ENCODE measurements at places on chromosomes 7 and 10.

DNA sequence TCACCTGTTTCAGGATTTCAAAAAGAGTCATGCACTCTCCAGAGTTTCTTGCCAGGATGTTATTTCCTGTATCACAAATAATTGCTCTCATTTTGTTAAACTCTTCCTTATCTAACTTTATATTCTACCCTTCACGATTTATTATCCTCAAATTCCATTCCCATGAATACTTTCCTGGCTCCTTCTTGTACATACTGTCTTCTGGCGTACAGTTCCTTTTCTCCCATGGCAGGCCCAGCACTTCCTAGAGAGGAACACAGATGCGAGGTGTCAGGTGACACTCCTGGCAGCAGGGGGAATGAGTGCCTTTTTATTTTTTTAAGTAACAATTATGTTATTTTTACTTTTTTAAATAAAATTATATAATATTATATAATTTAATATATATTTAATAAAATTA is 411.9 kb downstream of the TFEC start:
- DNase-seq: no peak

DNA sequence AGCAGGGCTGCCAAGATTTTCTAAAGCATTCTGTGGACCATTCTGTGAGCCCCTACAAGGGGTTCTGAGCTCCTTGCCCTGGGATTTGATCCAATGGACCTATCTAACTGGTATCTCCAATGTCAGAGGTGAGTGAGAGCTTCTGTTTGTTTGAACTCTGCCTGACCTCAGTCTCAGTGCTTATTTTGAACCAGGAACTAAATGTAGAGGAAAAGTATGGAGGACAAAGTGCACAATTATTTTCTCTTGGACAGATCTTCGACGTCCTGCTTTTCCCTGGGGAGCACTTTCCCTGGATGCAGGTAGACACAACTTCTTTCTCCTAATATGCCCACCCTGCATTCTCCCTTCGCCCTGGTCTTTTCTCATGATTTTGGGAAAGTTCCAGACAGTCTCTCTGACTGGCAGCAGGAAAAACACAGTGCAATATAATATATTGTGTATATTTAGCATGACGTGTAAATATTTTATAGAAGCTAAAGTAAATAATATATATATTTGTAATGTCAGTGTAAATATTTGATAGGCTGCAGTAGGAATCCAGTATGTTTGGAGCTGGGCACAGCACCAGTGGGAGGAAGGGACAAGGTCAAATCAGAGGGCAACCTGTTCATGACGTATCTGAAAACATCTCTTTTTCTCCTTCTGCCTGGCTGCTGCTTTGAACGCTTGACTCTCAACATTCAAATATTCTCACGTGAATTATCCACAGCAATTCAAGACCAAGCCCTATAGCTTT is 184.0 kb upstream of the LYZL1 start:
- no peak for DNase-seq

DNA sequence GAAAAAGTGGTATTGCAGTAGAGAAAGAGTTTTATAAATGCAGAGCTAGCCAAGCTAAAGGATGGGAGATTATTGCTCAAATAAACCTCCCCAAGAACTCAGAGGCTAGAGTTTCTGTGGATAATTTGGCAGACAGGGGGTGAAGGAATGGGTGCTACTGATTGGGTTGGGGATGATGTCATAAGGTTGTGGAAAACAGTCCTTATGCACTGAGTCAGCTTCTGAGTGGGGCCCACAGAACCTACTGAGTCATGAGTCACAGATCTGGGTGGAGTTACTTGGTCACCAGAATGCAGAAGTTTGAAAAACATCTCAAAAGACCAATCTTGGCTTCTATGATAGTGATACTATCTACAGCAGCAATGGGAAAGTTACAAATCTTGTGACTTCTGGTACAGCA is 1146.7 kb downstream of the TYW1 start:
- DNase-seq: no peak

DNA sequence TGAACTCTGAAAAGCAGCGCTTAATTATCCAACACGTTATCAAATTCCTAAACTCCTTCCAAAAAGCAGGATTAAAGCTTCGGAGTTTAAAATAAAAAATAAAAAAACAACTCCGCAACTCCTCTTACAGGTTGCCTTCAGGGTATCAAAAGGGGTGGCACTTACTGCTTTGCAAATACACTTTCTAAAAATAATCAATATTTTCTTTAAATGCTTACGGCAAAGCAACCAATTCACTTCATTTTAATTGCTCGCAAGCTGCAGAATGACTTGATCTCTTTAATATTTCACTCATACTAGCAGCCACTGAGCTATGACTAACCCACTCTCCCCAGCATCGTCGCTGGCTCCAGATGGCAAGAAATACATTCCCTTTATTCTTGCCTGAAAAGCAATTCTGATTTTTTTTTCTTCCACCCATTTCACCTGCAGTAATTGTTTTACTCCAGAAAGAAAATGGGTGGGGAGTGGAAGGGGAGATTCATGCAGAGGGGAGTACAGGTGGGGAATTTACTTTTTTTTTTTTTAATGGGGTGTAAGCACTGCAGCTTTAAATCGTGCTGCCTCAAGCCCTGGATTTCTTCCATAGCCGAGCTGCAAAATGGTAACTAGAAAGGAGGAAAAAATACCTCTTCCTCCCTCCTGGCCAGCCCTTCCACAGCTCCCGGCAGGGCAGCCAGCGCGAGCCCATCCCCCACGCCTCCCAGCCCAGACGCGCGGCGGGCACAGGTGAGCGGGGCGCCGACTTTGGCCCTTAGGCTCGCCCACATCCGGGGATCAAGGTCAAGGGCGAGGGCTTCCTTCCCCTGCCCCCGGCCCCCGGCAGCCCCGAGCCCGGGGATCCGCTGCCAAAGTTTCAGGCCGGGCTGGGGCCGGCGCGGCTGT is 54.2 kb upstream of the FHIP2A start:
- peak; percentile 87 for DNase-seq

DNA sequence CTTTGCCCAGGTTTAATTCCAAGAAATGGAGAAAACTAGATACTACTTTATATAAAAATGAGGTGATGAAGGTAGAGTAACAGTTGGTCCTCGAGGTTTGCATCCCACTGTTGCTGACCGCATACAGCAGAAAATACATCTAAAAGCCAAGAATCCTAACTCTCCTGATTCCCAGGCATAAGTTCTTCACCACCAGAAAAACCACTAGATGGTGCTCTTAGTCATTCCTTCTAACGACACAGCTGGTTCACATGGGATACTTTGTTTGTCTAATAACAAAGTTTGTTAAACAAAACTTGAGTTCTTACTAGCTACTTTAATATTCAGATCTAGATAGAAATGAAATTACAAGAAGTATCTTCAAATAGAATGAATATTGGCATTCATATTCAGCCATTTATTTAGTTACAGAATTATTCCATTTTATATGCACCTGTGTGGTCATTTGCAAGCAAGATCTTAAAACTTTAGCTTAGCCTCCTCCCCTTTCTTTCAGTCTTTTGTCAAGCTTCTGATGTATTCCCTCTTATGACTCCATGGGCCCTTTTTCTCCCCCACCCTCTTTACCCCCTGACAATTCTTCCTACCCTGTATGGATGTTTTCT is 54.1 kb upstream of the CYP26C1 start:
- peak; percentile 57 for DNase-seq

- no peak for DNase-seq
Observed at GRCh38 chr10:73131913-73132686, 21.8 kb downstream of the NUDT13 start.

DNA sequence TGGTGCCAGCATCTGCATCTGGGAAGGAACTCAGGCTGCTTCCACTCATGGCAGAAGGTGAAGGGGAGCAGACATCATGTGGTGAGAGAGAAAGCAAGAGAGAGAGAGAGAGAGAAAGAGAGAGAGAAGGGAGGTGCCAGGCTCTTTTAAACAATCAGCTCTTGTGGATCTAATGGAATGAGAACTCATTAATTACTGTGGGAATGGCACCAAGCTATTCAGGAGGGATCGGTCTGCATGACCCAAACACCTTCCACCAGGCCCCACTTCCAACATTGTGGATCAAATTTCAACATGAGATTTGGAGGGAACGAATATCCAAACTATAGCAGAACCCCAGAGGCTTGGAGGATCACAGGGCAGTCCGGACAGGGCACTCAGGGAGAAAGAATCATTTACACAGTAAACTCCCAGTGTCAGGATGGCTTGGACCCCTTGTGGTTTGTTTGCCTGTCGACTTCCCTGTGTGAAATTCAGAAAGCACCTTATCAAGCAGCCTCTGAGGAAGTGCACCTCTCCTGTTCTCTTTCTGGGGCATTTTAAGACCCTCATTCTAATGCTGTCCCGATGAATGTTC is 308.5 kb downstream of the REEP3 start:
- DNase-seq: no peak

DNA sequence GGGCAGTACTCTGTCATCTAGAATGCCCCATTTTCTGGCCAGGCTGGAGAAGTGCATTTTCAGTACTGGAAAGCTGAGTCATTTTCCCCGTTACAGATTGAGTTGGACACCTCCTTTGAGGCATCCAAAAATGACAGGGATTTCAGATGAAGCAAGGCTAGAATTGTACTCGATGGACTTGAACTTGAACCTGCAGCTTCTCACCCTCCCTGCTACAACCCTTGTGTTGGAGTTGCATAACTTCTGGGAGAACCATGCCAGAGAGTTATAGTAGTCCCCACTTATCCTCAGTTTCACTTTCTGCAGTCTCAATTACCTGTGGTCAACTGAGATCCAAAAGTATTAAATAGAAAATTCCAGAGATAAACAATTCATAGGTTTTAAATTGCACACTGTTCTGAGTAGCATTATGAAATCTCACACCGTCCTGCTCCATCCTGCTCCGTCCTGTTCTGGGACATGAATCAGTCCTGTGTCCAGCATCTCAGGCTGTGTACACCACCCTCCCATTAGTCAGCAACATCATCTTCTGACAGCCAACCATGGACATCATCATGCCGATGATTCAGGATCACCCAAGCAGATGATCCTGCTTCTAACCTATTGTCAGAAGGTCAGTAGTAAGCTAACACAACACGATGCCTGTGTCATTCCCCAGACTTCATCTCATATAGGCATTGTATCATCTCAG is 363.7 kb downstream of the DPP6 start:
- no peak for DNase-seq

DNA sequence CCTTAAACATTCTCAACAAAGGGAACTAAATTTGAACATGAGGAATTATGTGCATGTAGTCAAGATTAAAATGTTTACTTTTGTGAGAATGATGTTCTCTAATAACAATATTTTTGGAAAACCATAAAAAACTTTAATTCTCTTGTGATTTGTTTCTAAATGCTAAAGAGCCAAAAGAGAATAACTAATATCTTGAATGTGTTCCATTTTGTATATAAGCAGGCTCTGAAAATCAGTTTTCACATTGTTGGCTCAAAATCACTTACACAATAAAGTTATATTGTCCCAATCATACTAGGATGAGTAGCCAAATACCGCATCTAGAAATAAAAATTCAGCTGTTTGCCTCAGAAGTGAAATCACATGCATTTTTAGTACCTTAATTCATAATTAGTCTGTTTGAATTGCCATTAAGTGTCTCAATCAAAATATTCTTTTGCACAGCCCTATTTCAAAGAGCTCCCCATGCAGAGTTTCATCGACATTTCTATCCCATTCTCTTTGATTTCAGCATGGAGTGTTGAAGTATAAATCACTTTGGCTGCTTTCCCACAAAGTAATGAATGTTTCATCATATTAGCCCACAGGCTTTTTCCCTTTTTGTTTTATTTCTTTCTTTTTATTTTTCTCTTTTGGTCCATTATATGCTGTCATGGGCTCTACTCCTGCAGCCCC is 420.3 kb upstream of the POM121L12 start:
- peak; percentile 10 for DNase-seq
